Head of caudate nucleus (tissue), 42 donors: ENCODE measurements at places on chromosomes 7 and 10.

DNA sequence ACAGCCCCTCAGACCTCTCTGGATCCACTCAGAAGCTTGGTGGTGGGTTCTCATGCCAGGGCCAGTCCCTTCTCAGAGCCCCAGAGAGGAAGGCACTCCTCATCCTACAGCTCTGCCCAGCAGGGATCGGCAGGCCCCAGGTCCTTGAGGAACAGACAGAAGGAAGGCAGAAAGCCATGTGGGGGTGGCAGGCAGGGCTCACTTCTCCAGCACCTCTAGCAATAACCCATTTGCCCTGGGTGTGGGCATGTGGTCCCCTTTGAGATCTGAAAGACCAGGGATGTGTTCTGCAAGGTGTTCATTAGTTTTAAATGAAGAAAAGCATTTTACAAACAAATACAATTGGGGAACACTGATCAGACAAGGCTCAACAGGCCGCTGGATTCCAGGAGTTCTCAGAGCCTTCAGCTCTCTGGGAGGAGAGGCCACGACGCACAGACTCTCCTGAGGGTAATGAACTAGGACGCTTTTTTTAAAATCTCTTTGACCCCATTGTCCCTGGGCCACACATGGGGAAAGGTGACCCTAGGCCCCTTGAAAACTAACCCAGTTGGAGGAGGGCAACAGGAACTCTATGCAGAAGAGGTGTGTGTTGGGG, 40.6 kb downstream of the LDB3 start:
- DNase-seq, result no peak

GRCh38 chr7:37816922-37817590, 31.3 kb upstream of the NME8 start:
- DNase-seq, result no peak

- DNase-seq, result no peak
Observed at GRCh38 chr10:122554131-122555036, 6.2 kb upstream of the DMBT1 start.

GRCh38 chr7:93442478-93443224, 131.9 kb downstream of the CALCR start:
- DNase-seq, result no peak

- DNase-seq, result no peak
Observed at GRCh38 chr7:22127835-22128527, 182.3 kb upstream of the CDCA7L start.

DNA sequence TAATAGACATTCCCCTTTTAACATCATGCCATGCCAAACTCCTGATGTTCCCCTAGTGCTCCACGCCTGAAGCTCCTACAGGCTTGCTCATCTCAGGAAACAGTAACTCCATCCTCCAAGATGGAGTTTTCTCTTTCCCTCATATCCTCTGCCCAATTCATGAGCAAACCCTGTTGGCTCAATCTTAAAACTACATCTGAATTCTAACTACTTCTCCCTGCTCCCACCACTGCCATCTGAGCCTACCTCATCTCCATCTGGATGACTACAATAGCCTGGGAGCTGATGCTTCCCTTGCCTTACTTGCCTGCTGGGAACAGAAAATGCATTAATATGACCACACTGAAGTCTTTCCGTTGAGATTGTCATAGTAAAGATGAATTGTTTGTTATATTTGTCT, 271.7 kb upstream of the MKLN1 start:
- DNase-seq, result no peak

DNA sequence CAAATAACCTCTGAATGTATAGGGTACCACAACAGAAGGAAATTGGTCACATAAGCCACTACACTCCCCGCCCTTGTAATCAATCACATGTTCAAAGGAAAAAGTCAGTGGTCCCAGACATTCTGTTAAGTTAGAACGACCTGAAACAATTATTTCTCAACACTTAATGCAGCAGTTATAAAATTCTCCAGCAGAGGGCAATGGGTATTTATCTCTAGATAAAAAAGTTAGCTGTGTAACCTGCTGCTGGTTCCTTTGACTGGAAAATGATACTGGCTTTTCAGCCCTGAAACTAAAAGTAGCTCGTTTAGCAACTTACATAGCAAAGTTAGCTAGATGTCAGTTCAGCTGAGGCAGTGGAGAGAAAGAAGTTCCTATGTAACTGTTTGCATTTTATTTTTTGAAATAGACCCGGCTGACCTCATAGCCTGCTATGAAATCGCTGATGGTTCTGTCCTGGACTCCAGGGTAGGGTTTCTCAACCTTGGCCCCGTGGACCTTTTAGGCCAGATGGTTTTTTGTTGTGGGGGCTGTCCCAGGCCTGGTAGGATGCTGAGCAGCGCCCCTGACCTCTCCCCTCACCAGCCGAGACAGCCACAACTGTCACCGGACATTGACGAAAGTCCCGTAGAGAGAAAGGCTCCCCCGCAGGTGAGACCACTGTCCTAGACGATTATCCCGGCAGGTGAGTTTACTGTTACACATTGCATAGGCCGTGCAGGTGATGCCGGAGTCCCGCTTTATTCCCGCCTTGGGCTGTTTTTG, 40.2 kb upstream of the PROSER2 start:
- no peak for DNase-seq

DNA sequence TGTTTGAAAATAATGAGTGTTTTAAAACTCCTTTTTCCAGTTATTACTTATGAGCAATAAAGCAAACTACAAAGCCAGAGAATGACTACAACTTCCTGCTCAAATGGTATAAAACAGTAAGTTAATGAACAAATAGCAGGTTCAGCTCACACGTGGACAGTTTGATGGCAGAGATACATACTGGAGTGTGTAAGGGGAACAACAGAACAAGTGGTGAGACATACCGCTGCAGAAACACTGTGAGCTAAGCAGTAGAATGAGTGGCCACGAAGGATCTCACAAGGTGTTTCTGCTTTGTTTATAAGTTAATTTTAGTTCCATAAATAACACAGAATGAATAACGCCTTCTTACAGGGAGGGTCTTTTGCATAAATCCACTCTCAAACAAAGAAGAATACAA, 3.0 kb upstream of the MKX start:
- DNase-seq, result no peak

DNA sequence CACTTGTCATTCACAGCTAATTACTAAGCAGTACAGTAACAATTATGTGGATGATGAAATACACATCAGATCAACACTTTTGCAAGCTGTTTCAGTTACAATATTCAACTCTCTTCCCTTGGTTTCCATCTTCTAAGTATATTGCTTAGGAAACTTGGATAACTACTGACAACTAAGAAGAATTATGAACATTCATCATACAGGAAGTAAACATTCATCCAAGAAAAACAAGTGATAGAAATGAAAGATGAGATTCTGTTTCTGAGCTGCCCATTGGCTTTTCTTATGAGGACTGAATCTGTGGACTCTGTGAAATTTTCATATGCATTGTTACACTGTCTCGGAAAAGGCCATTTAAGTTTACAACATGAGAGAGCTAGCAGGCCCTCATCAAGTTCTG, 240.2 kb downstream of the PRKG1 start:
- DNase-seq, result no peak

- DNase-seq, result no peak
Observed at GRCh38 chr10:76779796-76780301, 857.8 kb downstream of the KCNMA1 start.
